ENCODE measurements at places on chromosomes 1 and 21.
A peak's percentile ranks its signal among the peaks of the same experiment; 100 is the strongest.

- no peak for DNase-seq
These were observed 209.4 kb upstream of the RUNX1 start for GRCh38 chr21:35258521-35258920.

- no peak for DNase-seq
These were observed 1.2 kb downstream of the BCL9 start for GRCh38 chr1:147542569-147542897.

- DNase-seq = no peak
These were observed 57.4 kb downstream of the PPP1R12B start for GRCh38 chr1:202405928-202406327.

GRCh38 chr21:39004634-39005501, 178.4 kb downstream of the PSMG1 start:
- peak; percentile 54 for DNase-seq

DNA sequence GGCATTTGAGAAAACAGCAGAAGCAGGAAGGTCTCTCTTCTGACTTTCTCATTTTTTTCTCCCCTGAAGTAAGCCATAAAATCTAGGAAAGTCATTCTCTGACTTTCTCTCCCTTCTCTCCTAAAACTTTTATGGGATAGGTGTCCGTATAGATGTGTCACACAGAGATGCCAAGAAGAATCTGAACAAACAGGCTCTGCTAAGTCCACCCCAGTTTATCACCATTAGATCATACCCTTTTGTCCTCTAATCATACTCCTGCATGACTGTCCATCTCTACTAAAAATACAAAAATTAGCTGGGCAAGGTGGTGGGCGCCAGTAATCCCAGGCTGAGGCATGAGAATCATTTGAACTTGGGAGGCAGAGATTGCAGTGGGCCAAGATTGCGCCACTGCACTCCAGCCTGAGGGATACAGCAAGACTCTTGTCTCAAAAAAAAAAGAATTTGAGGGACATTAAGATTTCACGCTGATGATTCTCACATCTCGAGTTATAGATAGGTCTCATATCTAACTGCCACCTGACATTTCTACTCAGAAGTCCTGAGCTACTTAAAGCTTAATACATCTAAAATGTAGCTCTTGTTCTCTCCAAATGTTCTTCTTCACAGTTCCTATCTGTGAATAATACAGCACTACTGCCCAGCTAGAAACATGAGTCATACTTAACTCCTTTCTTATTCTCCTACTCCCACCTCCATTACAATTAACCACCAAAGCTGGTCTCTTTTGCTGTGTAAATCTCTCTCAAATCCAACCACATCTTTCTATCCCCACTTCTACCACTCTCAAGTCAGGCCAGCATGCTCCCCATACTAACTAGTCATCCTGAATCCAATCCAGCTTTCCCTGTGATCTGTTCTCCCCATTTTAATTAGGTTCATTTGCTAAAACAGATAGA, 47.7 kb downstream of the ZNF644 start:
- DNase-seq = no peak

- DNase-seq = no peak
These were observed 37.1 kb downstream of the PIK3CD start for GRCh38 chr1:9688599-9688998.

DNA sequence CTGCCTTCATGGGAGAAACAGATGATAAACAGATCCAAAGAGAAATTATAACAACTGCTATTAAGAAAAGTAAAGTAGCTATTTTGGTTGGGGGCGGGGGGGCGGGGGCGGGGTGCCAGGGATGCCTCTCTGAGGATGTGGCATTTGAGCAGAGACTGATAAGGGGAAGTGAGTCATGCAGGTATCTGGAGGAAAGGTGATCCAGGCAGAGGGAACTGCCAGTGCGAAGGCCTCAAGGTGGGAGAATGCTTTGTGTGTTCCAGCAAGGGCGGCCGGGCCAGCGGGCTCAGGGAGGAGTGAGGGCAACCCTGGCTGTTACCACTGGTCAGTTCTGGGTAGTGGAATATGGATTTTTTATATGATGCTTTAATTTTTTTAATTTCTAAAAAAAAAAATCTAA, 7.0 kb upstream of the TNFRSF1B start:
- DNase-seq = no peak

GRCh38 chr1:18353528-18353927, 127.2 kb upstream of the KLHDC7A start:
- DNase-seq = no peak

DNA sequence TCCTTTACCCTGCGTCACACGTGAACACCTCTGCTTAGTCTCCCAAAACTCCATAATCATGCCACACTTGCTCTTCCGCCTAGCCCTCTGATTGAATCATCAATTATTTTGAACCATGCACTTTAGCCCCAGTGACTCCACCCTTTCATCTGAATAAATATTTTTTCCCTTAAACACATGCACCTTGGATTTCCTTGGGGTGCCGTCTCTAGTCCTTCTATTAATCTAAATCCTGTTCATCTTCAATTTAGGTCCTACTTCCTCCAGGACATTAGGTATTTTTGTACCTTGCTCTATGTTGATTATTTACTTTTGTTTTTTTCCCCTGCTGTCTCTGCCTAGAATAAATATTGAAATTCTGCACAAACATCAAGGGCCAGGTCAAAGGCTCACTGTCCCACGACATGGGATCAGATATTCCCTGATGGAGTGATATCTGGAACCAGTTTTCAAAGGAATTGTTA, 9.8 kb upstream of the CYP2J2 start:
- DNase-seq = no peak

- no peak for DNase-seq
These were observed 19.1 kb upstream of the NTMT2 start for GRCh38 chr1:170126696-170127095.

DNA sequence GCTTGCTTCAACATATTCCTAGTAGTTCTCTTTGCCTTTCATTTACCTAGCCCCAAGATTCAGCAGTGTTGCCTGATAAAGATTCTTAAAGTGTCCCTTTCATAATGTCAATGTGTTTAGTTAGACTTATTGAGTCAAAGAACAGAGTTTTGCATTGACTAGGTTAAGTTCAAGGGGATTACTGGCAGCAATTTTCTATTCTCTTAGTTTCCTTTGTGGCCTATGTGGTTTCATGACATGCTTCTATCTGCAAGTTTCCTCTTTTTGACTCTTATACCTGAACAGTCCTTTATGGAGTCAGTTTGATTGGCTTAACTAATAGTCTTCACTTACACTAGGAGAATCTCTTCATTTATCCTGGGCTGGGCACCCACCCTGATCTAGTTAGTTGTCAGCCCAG, 151.3 kb downstream of the ADGRL4 start:
- DNase-seq = no peak

DNA sequence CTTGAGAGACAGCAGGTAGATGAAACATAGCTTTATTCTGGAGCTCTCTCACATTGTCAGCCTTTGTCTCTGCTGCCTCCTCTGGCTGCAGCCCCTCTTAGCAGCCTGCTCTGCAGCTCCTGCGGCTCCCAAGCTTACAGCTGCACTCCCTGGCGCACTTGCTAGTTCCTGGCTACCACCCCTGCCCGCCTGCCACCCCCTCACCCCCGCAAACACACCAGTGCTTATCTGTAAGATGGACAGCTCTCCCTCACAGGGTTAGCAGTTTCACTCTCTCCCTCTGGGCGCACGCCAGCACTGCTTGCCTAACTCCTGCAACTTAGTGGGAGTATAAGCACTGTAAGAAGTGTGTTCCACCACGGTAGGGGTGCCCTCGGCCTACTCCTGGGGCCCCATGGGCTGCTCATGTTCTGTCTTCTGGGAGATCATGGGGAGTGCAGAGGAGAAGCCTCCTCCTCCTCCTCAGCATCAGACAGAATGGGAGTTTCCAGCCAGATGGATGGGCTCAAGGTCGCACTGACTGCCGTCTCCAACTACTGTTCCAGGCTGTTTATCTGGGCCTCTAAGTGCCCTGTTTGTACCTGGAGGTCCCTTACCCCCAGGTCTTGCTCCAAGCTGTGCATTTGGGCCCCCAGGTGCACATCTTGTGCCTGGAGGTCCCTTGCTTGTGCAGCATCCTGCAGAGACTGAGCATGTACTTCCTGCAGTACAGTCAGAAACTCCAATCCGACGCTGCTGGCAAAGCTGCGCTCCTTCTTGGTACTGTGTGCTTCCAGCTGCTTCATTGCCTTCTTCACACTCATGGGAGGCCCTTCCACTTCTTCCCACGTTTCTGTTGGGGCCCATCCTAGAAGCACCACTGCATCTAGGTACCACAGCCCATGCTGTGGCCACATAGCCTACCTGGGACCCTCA, 1388.1 kb downstream of the AMY1C start:
- DNase-seq = no peak

DNA sequence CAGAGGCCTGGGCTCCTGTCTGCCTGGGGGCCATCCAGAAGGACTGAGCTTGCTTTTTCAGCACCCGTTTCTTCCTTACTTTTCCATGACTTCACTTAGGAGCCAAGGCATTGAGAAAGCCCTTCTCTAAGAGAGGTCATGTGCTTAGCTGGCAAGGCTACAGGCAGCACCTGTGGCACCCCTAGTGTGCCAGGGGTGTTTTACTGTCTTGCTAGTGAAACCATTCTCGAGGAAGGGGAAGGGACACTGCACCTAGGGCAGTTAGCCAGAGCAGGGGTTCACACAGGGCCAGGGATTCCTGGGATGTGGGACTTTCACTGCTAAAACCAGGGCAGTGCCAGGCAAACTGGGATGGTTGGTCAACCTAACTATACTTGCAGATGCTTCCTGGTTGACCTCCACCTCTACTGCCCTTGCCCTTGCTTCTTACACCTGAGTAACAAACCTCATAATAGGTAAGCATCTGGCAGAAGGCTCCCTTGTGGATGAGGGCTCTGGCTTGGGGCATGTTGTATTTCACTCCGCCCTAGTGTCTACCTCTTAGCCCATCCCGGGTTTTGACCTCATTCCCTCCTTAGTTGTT, 69.2 kb downstream of the NOS1AP start:
- no peak for DNase-seq

- peak; percentile 43 for DNase-seq
These were observed 10.4 kb downstream of the C1orf226 start for GRCh38 chr1:162391790-162392563.

DNA sequence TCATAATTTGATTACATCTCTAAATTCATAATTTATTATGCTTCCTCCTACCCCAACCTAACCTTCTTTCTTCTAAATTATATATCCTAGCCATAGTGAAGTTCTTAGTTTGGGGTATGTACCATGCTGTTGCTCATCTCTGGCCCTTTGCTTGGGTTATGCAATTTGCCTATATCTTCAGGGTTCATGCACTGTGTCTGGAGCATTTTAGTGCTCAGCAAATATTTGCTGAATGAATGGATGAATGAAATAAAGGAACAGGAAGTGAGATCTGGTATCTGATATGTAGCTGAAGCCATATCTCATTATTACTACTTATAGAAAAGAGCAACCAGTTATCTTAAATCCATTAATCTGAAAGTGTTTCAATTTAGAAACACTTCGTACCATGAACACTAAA, 137.6 kb downstream of the GPATCH2 start:
- DNase-seq = no peak

- peak; percentile 83 for DNase-seq
These were observed 7.4 kb upstream of the HYI start for GRCh38 chr1:43460988-43461693.

DNA sequence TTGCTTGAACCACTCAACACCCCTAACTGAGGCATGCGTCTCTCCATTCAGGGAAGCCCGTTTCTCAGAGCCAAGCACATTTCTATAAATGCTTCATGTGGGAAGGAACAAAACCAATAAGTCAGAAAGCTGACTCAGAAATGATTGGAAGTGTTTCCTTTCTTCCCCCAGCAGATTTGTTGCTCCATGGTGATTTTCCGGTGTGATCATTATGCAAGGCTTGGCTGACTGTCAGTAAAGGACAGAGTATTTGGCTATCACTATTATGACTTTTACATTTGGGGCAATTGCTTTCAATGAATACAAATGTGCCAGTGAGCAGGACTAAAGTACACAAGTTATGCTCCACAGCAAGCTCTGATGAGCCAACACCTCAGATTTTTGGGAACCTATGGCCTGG, 53.3 kb upstream of the ZC3H11B start:
- DNase-seq = no peak

- peak; percentile 59 for DNase-seq
These were observed 9.3 kb downstream of the ARL8A start for GRCh38 chr1:202135221-202135721.

Data from inflammatory macrophage (primary cell).